ENCODE measurements at places on chromosomes 16 and 17. TPM values are rescaled to one million over a fixed set of nuclear protein-coding genes. Genes with fewer than 3 reads are reported as not detected.

DNA sequence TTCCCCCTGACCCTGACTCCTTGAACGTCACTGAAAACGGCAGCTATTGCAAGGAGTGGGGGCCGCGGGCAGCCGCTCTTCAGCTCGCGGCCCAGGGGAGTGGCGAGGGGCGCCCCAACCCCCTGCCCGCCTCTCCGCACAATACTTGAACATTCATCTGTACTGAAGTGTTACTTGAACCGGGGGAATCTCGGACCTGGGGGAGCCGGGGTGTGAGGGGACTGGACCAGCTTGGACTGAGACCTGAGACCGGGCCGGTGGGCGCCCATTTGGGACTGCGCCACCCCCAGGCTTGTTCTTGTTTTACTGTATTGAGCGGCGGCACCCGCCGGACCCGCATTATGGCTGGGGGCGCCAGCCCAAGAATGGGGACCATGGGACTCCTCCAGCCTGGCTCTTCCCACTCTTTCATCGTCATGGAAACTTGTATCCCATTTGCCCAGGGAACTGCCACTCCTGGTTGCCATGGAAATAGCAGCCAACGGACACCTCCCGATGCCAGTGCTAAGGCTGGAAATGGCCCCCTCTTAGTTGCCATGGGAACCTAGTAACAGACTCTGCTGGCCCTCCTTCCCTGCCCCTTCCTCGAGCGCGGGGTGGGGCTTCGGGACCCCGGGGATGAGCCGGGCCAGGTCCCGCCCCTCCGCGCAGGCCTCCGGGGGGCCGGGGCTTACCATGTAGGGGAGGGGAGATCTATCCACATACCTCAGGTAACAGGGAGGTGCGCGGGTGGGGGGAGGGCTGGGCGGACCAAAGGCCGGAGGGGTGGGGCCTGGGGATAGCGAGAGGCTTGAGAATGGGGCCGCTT is 805 bp upstream of the ORAI3 start:
- DNase-seq, result peak; percentile 20

GRCh38 chr17:72631568-72631948 is 460.9 kb downstream of the SLC39A11 start:
- DNase-seq, result no peak

Gene OMG
- 1.3 TPM for total RNA-seq

DNA sequence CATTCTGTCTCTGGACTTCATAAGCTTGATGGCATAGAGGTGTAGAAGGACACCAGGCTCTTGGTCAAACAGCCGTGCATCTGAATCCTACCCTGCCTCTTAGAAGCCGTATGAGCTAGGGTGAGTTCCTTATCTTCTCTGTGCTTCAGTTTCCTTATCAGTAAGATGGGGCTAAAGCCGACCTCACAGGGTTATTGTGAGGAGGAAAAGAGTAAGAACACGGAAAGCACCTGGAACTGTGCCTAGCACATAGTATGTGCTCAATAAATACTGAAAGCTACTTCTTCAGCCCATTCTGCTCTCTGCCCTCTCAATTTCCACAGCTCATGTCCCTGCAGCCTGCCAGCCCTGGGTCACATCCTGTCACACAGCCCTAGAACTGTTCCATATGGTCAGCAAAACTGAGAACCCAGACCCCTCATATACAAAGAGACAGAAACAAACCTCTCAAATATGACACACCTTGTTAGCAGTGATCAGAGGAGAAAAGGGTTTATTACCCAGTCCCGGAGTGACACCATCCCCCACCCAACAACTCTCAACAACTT is 17.0 kb upstream of the UBTF start:
- DNase-seq, result no peak

DNA sequence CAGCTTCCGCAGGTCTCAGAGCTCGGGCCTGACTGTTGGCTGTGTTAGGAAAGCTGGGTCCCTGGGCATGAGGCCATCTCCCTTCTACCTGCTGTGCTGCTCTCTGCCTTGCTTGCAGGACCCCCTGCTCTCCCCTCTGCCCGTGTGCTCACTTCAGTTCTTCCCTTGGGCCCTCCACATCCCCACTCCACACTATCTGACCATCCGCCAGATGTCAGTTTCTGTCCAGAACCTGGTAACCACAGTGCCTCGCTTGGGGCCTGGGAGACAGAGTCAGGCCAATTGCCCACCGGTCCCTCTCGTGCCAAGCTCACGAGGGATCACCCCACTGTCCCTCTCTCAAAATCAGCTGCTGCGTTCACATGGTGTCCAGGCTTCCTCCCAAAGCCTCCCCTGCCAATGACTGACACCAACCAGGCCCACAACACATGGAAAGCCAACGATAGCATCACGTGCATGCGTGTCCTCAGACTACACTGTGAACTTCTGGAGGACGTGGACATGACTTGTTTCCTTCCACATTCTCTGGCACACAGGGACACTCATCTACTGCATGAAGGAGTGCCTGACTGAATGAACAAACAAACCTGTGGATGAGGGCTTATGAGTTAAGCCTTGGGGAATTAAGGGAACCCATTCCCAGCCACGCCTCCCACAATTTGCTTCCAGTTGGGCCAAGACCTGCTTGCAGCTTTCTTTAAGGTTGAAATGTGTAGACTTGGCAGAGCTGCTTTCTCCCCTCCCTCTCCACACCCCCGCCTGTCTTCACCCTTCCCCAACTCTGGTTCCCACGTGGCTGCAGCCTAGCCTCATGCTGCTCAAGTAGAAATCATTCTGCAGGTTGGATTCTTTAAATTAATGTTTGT is 72.5 kb upstream of the ZNF423 start:
- no peak for DNase-seq

DNA sequence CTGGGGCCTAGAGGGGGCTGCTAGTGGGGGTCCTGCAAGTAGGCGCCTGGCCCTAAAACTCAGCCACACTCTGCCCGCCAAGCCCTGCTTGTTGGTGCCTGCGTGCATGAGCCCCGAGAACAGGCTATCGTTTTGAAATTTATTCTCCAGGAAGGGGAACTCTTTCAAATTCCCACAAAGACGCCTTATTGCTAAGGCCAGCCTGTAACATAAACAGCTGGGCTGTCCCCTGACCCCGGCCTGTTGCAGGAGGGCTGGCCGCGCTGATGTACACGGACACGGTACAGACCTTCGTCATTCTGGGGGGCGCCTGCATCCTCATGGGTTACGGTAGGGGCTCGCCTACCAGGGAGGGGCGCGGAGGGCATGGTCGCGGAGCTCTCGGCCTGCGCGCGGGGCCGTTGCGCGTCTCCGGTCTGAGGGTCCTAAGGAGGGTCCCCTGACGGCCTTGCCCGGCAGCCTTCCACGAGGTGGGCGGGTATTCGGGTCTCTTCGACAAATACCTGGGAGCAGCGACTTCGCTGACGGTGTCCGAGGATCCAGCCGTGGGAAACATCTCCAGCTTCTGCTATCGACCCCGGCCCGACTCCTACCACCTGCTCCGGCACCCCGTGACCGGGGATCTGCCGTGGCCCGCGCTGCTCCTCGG is 4.3 kb downstream of the SLC5A2 start:
- no peak for DNase-seq

Measured in naive thymus-derived CD8-positive, alpha-beta T cell (primary cell).